ENCODE measurements at places on chromosomes 3 and 15.
A peak's percentile ranks its signal among the peaks of the same experiment; 100 is the strongest.

DNA sequence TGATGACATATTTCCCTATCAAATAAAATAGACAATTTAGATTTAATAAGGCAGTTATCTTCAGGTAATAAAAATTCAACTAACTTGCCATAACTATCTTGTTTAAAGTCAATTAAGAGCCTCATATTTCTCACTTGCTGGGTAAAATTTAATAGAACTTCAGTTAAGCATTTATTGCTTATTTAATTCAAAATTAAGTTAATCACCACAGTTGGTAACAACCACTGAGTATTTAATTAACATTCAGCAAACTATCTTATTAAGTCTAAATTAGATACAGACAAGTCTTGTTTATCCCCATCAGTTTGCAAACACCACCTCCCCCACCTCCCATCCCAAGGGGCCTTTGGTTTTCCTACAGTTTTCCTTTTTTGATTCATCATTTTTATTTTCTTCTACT lies 14.7 kb downstream of the LPP start:
- no peak for DNase-seq

- DNase-seq: no peak
Observed at GRCh38 chr15:25967116-25967515, 104.0 kb upstream of the ATP10A start.

DNA sequence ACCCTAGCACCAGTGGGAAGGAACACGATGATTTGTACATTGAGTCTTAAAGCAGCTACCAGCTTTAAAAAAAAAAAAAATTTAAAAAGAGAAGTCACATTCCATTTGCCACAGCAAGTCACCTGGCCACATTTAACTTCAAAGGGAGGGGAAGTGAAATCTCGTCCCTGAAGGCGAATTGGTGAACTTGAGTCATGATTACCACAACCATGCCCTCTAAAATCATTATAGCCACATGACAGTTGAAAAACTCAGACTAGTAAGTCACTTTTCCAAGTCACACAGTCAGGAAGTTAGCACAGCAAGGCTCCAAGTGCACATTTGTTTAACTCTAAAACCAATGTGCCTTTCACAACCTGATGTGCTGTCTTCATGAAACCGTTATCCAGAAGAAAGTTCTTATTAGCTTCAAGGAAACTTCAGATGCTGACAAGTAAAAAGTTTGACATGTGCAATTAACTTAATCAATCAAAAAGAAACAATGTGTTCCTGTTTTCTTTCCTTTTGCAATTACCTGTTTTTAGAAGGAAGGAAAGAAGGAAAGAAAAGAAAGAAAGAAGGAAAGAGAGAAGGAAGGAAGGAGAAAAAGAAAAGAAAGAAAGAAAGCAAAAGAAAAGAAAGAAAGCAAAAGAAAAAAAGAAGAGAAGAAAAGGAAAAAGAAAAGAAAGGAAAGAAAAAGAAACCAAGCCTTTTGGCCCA lies 8.3 kb upstream of the THSD4 start:
- DNase-seq: no peak

- DNase-seq: no peak
Observed at GRCh38 chr15:47523681-47524475, 193.4 kb upstream of the SEMA6D start.

- no peak for DNase-seq
Observed at GRCh38 chr3:13078163-13078905, 5.1 kb upstream of the IQSEC1 start.

- DNase-seq: no peak
Observed at GRCh38 chr3:191303596-191303995, 25.6 kb upstream of the CCDC50 start.

GRCh38 chr15:28901587-28901980 lies 15.8 kb downstream of the APBA2 start:
- DNase-seq: no peak

DNA sequence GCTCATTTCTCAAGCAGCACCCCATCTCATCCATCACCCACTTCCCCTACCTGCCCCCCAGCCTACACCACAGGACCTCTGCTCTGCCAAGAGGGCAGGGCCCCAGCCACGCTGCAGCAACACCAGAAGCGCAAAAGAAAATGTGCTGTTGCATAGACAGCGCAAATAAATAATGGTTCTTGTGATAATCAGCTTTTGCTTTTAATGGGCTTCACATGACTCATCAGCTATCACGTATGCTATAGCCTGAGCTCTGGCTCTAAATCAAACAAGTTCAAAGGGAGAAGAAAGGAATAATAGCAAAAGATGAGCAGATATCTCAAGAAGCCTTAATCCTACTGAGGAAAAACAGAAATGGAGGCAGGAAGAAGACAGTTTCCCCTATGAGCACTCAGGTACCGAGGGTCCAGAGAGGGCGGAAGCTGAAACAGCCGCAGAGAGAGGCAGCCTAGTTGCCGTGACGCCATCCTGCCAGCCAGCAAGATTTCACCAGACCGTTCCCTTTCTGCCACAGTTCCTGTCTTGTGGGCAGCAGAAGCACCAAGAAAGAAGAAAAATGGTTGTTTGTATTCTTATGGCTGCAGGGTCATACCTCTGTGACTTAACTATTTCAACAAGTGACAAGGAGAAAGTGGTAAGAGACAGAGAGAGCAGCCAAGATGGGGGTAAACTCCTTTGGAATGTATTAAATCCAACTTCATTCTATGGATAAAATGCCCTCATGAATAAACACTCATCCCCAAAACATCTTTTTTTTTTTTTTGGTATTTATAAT lies 22.0 kb downstream of the RAB27A start:
- DNase-seq: no peak

GRCh38 chr15:93028632-93029213 lies 60.3 kb downstream of the RGMA start:
- peak; percentile 80 for DNase-seq

DNA sequence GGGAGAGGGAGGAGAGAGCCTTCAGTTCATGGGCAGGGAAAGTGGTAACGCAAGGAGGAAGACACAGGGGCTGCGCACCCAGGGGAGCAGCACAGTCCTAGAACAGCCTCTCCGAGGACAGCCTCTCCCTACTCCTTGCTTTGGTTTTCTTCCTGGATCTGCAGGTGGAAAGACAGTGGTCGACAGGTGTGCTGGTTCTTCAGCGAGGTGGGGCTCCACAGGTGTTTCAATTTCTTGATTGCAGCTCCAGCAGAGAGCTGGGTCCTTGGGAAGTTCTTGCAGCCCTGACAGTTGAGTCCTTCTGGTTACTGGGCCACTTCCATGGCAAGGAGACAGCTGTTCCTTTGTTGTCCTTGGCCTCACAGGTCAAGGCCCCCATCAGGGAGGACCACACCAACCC lies 220.7 kb upstream of the NR2F2 start:
- DNase-seq: no peak

GRCh38 chr3:126264381-126264780 lies 84.0 kb upstream of the ALDH1L1 start:
- no peak for DNase-seq

DNA sequence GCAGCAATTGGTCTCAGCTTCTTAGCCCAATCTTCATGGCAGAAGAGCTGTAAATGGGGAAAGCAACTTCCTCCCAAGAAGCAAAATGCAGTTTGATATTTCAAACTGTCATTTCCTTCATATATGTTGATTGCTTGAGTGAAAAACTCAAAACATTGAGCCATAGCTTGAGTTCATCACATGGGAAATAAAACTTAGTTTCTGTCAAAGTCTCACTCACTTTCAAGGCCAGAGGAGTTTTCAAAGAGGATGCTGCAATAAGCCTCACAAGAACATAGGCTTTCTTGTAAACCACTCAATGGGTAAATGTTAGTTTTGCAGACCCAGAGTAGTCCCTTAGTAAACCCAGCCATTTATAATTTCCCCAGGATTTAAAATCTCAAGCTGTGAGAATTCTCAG lies 29.1 kb upstream of the SUCLG2 start:
- DNase-seq: no peak

GRCh38 chr15:80186597-80186996 lies 33.8 kb downstream of the FAH start:
- DNase-seq: no peak

- no peak for DNase-seq
Observed at GRCh38 chr3:185387646-185388045, 24.7 kb downstream of the MAP3K13 start.

GRCh38 chr3:183306798-183307671 lies 54.0 kb downstream of the B3GNT5 start:
- no peak for DNase-seq

Measured in left forelimb (tissue), 1 donor.